Stimulated activated CD8-positive, alpha-beta memory T cell treated with anti-CD3 and anti-CD28 coated beads, Interleukin-4, amount 100 ng/mL, for 4 hours (primary cell): ENCODE measurements at places on chromosomes 12 and 14.
A peak's percentile ranks its signal among the peaks of the same experiment; 100 is the strongest.

GRCh38 chr12:19904819-19905218 is 463.5 kb upstream of the PDE3A start:
- DNase-seq: no peak

DNA sequence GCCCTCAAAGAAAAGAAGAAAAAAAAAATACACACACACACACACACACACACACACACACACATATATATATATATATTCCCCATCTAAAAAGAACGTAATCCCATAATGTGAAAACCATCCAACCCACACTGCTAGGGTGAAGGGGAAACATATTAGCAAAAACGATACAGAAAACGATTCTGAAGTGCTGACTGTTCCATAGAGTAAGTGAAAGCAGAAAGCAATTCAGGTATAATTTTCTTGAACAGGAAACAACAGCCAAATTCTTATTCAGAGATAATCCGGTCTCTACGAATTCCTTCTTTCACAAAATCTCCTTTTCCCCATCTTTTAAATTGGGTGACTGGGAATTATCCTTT is 393.5 kb downstream of the NOVA1 start:
- DNase-seq: no peak

DNA sequence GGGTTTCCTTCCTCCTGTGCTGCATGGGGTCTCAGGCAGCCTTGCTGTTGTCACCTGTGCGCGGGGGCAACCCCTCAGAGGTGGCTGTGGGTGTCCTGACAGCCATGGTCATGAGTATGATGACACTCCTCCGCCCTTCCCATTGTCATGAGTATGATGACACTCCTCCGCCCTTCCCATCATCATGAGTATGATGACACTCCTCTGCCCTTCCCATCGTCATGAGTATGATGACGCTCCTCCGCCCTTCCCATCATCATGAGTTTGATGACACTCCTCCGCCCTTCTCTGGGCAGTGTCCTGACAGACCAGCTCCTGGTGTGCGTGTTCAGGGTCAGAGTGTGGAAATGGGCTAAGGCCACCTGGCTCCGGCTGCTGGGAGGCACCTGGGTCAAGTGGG is 40.0 kb downstream of the FBRSL1 start:
- DNase-seq: no peak

DNA sequence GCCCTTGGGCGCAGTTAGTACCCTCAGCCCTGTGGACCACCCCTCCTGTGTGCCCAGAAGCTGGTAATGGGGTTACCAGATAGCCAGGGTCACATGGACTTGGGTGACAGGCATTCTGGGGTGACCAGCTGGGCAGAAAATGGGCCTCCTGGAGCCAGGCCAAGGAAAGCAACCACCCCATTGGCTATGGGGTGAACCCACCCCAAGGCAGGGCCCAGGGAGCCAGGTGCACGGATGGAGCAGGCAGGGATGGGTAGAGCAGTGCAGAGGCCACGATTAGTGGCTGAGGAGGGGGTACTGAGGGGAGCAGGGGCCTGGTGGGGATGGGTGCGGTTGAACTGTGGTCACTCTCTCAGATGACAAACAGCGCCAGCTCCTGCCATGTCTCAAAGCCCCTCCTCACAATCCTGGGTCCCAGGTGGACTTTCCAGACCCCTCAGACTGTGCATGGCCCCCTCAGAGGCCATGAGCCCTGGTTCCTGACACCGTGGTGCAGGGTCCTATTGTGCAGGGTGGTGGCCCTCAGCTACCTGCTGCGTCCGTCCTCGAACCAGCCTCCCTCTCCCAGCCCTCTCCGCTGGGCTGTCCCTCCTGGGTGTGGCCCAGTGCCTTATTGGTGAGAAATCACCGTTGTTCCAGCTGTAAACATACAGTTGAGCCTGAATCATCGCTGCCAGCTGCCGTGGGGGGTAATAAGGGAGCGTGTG is 23.4 kb upstream of the BEGAIN start:
- DNase-seq: no peak

GRCh38 chr14:38210587-38211216 is 3.0 kb downstream of the SSTR1 start:
- DNase-seq: no peak

DNA sequence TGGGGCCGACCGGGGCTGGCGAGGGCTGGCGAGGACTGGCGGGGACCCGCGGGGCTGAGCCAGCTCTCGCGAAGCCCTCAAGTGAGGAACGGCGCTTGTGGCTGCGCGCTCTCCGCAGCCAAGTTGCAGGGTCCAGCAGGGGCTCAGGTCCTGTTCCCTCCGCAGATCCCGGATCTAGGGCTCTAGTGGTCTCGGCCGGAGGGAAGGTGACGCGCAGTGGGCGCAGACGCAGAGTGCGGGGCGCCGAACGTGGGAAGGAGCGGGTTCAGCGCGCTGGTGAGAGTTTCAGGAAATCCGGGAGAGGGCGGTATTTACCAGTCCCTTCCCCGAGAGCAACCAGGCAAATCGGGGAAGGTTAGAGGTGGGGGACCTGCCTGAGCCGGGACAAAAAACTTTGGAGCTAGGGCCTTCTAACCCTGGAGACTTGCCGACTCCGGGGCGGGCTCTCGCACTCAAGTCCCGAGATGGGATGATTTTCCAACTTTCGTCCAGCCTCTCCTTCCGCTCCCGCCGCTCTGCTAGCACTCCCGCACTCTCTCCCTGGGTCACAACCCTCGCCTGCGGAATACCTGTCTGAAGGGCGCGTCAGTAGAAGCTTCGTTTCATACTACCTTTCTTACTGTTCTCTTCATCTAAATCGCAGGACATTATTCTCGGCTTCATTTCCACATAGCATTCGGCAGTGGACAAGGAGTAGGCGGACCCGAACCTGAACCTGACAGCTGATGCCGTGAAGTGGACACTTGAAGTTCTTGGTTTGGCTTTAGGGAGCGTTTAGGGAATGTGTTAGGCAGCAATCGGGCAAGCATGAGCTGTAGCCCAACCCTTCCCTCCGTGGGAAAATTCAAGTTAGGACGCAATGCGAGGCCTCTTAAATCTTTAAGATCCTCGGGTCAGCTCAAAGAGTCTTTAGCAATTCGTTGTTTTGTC is 13.6 kb upstream of the PAX9 start:
- DNase-seq: no peak

- peak; percentile 70 for DNase-seq
Measured at GRCh38 chr12:121530600-121531355, 50.0 kb downstream of the KDM2B start.

DNA sequence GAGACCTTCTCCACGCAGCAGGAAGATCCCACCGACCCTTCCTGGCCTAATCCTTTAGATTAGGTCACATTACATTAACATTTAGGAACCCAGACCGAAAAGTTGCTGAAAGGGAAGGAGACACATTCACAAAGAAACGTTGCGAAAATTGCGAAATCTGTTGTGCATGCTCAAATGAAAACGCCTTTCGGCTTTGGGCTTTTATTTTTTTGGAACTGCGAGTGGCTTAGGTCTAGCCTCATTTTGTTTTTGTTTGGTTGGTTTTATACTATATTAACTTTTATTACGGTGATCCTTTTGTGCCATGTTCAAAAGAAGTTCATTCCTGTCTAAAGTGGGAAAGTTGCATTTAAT is 1.5 kb downstream of the MYF6 start:
- DNase-seq: no peak

- no peak for DNase-seq
Measured at GRCh38 chr14:106877517-106877916, 1351.1 kb downstream of the TMEM121 start.

- no peak for DNase-seq
Measured at GRCh38 chr12:101327546-101327945, 47.6 kb downstream of the UTP20 start.

DNA sequence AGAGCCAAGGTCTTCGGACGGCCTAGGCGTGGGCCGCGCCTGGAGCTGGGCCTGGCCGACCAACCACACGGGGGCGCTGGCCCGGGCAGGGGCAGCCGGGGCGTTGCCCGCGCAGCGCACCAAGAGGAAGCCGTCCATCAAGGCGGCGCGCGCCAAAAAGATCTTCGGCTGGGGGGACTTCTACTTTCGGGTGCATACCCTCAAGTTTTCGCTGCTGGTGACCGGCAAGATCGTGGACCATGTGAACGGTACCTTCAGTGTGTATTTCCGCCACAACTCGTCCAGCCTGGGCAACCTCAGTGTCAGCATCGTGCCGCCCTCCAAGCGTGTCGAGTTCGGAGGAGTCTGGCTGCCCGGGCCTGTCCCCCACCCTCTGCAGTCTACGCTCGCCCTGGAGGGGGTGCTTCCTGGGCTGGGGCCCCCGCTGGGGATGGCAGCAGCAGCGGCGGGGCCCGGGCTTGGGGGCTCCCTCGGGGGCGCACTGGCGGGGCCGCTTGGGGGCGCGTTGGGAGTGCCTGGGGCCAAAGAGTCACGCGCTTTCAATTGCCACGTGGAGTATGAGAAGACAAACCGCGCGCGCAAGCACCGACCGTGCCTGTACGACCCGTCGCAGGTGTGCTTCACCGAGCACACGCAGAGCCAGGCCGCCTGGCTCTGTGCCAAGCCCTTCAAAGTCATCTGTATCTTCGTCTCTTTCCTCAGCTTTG is 4.4 kb upstream of the SHMT2 start:
- no peak for DNase-seq

DNA sequence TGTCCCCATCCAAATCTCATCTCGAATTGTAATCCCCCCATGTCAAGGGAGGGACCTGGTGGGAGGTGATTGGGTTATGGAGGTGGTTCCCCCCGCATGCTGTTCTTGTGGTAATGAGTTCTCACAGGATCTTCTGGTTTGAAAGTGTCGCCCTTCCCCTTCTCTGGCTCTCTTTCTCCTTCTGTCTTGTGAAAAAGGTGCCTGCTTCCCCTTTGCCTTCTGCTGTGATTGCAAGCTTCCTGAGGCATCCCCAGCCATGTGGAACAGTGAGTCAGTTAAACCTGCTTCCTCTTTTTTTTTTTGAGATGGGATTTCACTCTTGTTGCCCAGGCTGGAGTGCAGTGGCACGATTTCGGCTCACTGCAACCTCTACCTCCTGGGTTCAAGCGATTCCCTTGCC is 104.0 kb downstream of the CCDC91 start:
- DNase-seq: no peak

DNA sequence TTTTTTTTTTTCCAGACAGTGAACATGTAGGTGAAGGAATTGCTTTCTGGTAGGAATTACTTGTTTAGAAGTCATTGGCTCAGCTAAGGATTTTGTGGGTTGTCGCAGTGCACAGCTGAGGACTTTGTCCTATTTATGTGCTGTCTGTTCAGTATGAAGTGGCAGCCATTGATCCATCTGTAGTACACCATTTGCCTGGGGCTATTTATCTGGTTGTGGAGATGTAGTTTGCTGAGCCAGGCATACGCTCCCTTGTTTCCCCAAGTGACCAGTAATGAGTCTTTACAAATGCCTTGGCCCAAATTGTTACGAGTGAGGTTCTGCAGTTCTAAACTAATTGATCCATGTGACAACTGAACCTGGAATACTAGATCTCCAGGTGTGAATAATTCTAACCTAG is 140.1 kb downstream of the NRXN3 start:
- DNase-seq: no peak

DNA sequence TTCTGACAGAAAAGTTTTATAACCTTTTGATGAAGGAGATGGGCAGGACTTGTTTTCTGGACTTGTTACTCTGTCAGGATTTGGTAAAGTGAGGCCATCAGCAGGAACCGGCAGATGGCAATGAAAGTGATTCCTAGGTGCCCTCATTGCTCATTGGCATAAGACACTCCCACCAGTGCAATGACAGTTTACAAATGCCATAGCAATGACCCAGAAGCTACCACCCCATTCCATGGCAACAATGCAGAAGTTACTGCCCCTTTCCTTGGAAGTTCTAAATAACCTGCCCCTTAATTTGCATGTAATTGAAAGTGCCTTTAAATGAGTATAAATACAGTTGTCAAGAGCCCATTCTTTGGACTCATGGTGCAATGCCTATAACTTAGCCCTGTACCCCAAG is 222.6 kb downstream of the CEP128 start:
- DNase-seq: no peak

GRCh38 chr12:116078396-116078795 is 199.1 kb downstream of the MED13L start:
- no peak for DNase-seq

DNA sequence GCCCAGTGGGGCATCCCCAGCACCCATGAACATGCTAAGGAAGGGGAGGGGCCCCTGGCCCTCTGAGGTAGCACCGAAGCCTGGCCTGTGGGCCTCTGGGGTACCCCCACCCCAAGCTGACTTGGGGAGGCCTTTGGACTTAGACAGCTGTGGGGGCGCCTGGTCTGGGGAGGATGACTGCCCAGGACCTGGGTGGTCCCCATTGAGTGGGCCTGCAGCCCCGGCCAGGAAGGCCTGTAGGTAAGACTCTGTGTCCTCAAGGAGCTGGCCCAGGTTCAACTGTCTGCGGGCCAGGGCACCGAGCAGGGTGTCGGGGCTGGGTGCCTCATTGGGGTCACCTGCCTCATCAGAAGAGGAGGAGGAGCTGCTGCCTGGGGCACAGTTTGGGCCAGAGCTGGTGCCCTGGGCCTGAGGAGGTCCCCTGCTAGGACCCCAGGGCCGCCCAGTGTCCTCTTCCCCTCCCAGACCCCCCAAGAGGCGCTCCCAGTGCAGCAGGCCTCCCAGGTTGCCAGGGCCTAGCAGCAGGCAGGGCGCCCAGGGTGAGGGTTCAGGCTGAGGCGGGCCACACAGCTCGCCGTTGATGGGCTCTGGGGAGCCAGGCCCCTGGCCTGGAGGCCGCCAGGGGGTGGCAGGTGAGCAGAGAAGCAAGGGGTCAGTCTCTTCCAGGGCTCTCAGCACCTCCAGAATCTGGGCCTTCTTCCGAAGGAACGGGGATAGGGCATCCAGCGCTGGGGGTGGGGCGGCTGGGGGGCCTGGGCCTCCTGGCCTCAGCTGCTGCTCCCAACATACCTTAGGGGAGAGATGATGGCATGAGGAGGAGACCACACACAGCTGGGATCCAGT is 31.4 kb downstream of the NCKAP5L start:
- no peak for DNase-seq

DNA sequence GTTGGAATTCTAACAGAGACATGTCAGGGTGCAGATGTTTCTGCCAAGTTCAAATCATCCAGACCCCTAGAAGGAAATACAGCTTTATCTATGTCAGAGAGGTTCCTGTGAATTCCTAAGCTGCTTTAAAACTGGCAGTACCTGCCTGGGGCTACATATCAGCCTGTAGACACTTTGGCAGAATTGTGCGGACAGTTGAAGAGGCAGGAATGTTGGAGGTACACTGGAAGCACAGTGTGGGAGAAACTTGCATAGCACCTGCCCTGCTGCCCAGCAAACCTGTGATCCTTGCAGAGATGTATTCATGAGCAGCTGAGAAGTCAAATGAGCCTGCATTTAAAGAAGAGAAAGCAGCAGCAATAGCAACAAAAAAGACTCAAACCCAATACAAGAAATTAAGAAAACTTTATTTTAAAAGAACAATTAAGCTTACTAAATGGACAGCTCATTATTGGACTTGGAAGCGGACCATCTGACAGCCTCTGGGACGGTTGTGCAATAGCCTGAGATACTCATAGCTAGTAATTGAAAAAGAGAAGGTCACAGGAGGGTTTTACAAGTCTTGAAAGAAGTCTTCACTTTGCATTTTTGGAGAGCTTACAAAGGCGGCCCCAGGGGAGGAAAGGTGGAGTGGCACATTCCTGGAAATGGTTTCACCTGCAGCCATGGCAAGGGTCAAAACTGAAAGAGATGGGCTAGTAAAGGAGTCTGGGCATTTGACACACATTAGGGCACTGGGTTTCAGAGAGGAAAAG is 280.9 kb upstream of the FLRT2 start:
- no peak for DNase-seq
